WERI-Rb-1 (cell line): ENCODE measurements at places on chromosomes 1 and 21.
A peak's percentile ranks its signal among the peaks of the same experiment; 100 is the strongest.

DNA sequence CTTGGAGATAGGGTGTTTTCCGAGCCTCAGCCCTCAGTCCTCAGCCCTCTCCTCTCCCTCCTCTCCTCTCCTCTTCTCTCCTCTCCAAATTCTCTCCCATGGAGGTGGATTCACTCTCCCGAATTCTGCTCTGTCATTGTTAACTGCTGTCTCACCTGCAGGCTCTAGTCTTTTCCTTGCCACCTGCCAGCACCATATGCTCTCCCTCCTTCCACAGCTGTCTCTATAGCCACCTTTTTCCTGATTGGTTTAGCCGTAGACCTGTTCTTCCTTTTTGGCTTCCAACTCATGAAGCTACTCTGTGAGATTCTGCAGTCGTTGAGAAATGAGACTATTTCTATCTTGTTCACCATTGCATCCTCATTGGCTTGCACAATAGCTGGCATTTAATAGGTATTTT is 19.7 kb downstream of the COG2 start:
- peak; percentile 20 for DNase-seq

GRCh38 chr1:109241841-109242345 is 7.4 kb upstream of the CELSR2 start:
- DNase-seq: no peak

DNA sequence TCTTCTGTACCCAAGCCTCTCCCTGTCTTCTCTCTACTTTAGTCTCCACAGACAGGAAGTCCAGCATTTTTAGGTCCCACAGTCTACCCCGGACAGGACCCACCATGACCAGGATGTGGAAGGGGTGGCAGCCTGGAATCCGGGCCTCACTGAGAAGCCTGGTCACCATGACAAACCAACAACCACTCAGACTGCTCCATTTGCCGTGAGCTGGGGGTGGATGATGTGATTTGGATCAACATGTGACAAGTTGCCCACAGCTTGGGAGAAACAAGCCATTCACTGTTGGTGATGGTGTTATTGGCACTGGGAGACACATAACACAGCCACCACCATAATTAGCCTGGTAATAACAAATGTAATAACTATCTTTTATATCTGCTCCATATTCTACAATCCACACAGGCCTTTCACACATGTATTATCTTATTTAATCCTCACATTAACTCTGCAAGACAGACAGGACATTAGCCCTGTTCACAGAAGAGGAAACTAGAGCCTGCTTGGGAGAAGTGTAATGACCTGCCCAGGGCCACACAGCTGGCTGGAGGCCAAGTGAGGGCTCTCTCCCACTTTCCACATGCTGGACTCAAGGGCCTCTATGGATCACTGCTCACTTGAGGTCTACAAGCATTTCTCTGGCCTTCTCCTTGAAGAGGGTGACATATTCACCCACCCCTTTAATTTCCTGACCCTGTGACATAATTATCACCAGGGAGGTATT is 22.9 kb downstream of the MEF2D start:
- DNase-seq: no peak

GRCh38 chr1:3136532-3136931 is 67.5 kb downstream of the PRDM16 start:
- no peak for DNase-seq

DNA sequence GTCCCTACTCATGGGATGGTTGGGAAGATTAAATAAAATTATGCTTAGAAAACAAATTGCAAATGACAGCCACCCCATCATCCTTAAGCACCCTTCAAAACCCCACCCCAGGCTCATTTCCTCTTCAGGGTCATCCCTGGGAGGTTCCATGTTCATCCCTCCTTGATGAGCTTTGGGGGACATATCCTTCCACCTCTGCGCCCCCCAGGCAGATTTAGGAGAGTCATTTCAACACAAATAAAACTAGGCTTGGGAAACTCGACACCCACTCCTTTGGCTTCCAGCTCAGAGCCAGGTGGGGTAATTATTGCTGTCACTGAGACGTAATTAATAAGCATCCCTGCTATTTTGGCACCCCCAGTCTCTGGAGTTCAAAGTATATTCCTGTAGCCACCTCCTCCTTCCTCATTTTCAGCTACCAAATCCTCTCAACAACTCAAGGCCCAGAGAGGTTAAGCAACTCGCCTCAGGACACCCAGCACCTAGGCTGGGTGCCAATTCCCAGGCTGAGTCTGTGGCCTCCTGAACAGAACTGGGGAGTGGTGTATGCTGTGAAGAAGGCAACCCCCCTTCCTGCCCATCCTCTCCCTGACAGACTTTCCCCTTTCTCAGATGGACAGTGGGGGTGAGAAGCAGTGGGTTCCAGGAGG is 595 bp downstream of the CRYBG2 start:
- DNase-seq: no peak

GRCh38 chr1:200454425-200454824 is 44.6 kb upstream of the ZNF281 start:
- no peak for DNase-seq

GRCh38 chr1:209222826-209223225 is 360.7 kb upstream of the CAMK1G start:
- DNase-seq: no peak

GRCh38 chr1:112927462-112927990 is 28.5 kb downstream of the SLC16A1 start:
- no peak for DNase-seq

DNA sequence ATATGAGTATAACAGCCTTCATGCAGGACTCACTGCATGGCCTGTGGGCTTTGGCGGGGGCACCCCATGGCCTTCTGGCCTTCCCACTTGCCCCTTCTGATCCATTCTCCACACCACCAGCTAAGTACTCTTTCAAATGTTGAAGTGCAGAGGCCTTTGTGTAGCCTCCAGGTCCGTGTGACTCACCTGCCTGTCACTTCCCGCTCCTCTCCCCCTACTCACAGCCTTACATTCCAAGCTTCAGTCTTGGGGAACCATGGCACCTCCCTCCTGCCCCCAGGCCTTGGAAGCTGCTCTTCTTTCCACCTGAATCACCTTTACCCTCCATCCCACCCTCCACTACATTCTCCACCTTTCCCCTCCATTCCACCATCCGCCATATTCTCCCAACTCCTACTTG is 69.6 kb downstream of the PGM1 start:
- DNase-seq: no peak

- DNase-seq: no peak
These were observed 332.1 kb downstream of the RRAGC start for GRCh38 chr1:38527373-38527966.

DNA sequence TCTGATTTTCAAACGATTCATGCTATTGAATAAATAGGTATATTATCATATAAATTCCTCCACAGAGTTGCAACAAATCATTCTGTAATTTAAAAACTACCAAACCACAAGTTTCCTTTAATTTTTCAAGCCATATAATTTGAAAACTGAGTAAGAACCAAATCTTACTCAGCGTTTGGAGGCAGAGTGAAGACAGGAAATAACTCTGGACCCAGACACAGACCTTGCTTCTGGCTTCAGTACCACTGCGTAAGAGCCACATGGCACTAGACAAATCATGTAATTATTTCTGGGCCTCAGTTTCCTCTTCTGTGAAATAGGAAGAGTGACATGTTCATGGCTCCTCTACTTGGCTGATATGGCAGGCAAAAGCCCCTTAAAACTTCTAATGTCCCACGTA is 82.4 kb downstream of the SMYD2 start:
- no peak for DNase-seq

- no peak for DNase-seq
These were observed 51.7 kb downstream of the ABCA4 start for GRCh38 chr1:94068999-94069918.

GRCh38 chr1:234222561-234223280 is 150.5 kb upstream of the COA6 start:
- no peak for DNase-seq

DNA sequence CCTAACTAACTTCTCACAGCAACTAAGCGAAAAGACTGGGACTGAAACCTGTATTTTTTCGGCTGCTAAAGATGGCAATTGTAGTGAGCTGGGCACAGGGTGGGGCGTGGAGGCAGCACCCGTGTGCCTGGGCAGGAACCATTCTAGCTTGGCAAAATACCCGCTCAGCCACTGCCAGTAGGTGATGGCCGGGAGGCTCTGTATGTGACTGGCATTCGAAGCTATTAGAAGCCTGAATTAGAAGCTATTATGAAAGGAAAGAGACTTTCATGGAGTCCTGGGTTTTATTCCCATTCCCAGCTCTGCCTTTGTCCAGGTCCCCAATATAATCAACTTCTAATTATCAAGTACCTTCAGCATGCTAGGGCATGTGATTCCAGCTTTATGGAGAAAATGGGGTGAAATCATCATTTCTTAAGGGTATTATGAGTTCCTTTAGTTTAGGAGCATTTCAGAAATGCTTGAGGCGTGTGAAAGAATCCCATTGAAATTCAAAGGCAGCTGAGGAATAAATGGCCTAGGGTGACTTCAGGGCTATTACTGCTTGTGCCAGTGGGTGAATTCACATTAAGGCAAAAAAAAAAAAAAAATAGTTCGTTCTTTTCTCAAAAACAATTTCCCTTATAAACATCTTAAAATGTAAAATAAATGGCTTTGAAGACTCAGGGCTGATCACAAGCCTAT is 125.6 kb downstream of the KCNN3 start:
- no peak for DNase-seq

GRCh38 chr1:12173631-12174121 is 6.9 kb downstream of the TNFRSF1B start:
- DNase-seq: no peak

DNA sequence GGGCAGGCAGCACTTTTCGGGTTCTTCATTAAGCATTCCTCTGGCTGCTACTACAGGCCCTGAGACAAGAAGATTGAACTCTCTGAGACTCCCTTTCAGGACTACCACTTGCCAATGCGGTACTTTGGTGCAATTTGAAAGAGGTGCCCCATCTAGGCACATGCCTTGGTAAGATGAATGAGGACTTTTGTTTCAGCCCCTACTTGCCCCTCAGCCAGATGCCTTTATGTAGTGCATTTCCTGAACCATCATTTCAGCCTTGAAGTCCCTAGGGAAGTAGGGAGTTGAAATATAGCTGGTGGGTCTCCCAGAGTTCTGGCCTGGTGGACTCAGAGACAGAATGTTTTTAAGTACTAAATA is 123.8 kb downstream of the PLXNA2 start:
- no peak for DNase-seq

- no peak for DNase-seq
These were observed 15.5 kb upstream of the PADI4 start for GRCh38 chr1:17292299-17293160.

- no peak for DNase-seq
These were observed 89.2 kb upstream of the CCDC190 start for GRCh38 chr1:162950187-162950586.

- DNase-seq: no peak
These were observed 184.2 kb downstream of the EIF4G3 start for GRCh38 chr1:20992322-20993056.

GRCh38 chr1:117235863-117236465 is 25.2 kb upstream of the VTCN1 start:
- DNase-seq: no peak

DNA sequence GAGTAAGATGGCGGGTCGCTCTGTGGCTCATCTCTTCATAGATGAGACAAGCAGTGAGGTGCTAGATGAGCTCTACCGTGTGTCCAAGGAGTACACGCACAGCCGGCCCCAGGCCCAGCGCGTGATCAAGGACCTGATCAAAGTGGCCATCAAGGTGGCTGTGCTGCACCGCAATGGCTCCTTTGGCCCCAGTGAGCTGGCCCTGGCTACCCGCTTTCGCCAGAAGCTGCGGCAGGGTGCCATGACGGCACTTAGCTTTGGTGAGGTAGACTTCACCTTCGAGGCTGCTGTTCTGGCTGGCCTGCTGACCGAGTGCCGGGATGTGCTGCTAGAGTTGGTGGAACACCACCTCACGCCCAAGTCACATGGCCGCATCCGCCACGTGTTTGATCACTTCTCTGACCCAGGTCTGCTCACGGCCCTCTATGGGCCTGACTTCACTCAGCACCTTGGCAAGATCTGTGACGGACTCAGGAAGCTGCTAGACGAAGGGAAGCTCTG is 2.4 kb downstream of the TNFAIP8L2 start:
- no peak for DNase-seq

DNA sequence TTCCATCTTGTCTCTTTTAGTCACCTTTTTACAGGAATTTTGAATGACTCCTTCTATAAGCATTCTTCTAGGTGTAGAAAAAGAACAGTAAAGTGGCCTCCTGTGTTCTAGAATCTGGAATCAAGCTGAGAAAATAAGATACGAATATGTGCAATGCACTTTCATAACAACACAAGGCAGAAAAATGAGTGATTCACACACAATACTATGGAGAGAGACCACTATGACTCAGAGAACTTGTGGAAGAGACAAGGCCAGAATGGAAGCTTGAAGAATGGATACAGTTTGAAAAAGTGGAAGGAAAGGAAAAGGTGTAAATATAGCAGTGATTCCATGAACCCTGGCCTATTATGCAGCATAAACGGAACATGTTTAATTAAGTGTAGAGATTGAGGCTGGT is 57.1 kb upstream of the SAMSN1 start:
- no peak for DNase-seq

- DNase-seq: peak; percentile 53
These were observed at the start of gene PCP4L1 for GRCh38 chr1:161258439-161259344. Gene PCP4L1 (plus strand): TSS chr1:161258745. CDS start chr1:161258975, 230 bp downstream.

DNA sequence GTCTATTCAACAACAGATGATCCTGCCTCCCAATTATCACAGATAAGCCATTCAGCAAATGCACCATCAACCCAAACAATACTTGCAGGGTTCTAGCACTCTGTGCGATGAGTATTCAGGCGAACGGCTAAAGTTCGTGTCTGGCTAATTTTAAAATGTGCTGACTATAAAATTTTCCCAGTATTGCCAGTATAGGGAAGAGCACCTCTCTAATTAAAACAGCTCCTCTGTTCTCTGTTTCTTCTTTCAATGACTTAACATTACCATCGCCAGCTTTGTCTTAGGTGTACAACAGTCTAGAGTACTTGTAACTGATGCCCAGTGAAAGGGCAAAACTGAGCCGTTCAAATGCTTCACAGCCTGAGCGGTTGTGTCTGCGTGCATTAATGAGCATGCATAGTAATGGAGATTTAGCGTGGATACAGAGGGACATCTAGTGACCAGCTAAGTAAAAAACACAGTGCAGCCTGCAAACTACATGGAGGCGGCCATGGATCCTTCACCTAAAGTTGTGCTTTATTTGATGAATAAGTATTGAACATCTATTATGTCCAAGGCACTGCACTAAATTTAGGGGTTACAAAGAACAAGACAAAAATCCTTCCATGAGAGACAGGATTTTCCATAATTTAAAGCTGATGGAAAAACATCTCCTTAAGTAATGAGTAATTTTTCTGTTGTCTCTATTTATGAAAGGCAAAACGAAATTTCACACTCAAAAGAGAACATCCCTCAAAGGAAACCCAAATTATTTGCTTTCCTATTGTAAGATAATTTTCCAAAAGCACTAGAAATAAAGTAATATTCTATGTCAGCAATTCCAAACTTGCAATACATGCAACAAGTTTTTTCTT is 120.0 kb downstream of the SETD4 start:
- DNase-seq: peak; percentile 39

GRCh38 chr21:45093035-45093532 is 18.7 kb downstream of the ADARB1 start:
- no peak for DNase-seq

- DNase-seq: no peak
These were observed 9.2 kb downstream of the PRKAA2 start for GRCh38 chr1:56654126-56654923.
